IPS-NIHi11 (cell line): ENCODE measurements at places on chromosomes 13 and 19.

GRCh38 chr13:66375756-66376155, 854.4 kb downstream of the PCDH9 start:
- DNase-seq = no peak

DNA sequence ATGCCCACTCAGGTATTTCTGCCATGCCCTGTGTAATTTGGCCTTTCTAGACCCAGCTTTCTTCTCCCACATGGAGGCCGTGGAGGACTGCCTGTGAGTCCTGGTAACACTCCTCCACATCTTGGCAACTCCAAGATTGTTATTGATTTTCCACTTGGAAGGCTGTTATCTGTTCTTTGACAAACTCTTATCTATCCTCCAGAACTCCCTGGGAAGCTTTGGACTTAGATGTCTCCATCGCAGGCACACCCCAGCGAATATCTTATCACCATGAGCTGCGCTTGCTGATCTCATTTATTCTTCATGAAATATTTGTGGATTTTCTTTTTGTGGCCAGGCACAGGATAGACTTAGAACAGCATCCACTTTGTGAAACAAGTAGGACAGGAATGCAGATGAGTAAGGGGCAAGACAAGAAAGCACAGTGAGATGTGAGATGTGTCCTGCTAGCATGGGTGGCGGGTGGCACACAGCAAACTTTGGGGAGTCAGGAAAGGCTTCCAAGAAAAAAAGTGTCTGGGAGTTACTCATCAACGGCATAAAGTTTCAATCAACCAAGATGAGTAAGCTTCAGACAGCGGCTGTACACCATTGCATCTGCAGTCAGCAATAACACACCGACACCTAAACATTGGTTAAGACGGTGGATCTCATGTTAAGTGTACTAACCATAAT, 84.5 kb upstream of the IRS2 start:
- no peak for DNase-seq

GRCh38 chr13:99484473-99484872, 16.8 kb upstream of the TM9SF2 start:
- no peak for DNase-seq

DNA sequence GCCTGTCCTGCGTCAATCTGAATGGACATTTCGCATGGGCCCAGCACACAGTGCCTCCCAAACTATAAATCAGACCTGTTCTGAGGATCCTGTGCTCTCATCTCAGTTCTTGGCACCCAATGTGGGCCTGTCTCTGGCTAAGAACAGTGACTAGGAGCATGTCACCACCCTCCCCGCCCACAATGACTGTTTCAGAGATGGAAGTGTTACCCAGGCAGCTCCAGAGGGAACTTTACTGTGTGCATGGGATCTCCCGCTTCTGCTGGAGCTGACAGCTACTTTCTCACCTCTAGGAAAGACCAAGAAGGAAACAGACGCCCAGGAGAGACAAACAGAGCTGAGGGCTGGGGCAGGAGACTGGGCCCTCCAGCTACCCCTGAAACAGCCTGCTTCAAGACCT, 45.0 kb downstream of the KCTD15 start:
- no peak for DNase-seq

- no peak for DNase-seq
Observed at GRCh38 chr13:38255600-38255999, 94.1 kb upstream of the UFM1 start.

DNA sequence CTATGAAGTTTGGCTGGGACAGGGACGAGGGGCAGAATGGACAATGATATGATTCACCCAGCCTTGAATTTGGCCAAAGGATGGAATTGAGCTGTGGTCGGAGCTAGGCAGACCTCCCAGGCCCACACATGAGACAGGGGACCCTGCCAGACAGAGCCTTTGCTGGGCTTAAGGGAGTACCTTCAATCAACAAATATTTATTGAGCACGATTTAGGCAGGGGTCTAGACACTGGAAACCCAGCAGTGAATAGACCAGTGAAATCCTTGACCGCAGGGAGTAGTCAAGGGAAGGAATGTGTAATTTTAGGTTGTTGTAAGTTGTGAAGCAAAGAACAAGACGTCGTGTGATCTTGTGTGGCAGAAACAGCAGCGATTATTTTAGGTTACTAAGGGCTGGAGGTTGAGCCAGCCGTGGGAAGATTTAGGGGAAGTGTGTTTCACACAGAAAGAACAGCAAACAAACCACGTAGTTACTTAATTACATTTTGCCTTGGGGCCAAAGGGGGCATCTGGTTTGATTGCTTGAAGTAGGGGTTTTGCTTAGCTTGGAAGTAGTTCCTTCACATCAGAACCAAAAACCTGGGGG, 16.9 kb upstream of the AP1M2 start:
- no peak for DNase-seq

- DNase-seq = no peak
Observed at GRCh38 chr13:100478107-100478809, 110.3 kb downstream of the GGACT start.
